ENCODE measurements at places on chromosomes 16 and 17.

DNA sequence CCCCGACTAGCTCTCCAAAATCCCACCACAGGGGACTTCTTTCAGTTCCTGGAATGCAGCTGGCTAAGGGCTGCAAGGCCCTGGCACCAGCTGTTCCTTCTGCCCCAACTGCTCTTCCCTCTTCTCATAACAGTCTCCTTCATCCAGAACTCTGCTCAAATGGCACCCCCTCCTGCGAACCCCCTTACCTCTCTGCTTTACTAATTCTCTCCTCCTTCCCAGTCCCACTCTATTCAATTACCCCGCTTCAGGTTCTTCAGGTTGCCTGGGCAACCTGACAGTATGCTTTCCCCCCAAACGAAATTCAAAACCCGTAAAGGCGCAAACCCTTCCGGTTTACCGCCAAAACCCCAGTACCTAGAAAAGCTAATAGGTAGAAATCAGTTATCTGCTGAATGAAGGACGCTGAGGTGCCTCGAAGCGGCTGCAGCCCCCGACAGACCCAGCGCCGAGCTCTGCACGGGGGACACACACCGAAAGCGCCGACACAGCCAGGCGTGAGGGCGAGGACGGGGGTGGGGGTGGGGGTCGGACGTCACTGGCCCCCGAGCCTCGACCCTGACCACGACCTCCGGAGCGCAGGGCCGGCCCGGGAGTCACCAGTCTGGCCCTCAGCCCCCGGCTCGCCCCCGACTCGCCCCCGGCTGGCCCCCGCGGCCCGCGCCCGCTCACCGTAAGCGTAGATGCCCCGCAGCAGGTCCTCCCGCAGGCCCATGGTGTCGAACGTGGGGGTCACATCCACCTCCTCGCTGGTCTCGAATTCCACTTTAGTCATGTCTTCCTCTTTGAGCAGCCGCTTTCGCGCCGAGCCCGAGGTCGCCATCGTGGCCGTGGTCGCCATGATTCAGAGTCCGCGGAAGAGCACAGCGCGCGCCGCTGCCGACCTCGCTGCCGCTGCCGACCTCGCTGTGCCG is 550 bp downstream of the EIF4A3 start:
- DNase-seq = no peak

GRCh38 chr16:8346294-8346693 is 244.0 kb downstream of the TMEM114 start:
- DNase-seq = no peak

- no peak for DNase-seq
Measured at GRCh38 chr17:60077672-60078519, 825 bp downstream of the HEATR6 start.

- DNase-seq = peak; percentile 79
Measured at GRCh38 chr17:31558748-31559583, 167.5 kb downstream of the RAB11FIP4 start.

DNA sequence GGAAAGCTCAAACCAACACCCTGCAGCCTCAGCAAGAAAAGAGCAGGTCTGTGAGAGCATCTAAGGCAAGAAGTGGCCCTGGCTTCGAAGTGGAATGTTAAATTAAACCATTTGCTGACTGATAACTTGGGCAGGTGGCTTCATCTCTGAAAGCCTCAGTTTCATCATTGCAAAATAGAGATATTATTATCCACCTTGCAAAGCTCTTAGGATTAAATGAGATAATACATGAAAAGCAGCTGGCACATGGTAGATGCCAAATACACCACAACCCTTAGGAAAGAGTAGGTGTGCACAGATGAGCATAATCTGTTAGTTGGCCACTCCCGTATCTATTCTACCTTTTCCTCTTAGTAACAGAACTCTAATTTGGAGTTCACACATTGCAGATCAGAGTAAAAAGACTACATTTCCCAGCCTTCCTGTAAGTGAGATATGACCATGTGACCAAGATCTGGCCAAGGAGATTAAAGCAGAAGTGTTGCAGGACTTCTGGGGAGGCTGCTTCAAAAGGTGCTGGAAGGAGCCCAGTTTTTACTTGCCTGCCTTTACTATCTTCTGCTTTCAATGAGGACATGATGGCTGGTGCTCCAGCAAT is 288.7 kb downstream of the SOX9 start:
- DNase-seq = no peak

GRCh38 chr16:4404967-4405696 is 11.3 kb downstream of the CORO7 start:
- no peak for DNase-seq

DNA sequence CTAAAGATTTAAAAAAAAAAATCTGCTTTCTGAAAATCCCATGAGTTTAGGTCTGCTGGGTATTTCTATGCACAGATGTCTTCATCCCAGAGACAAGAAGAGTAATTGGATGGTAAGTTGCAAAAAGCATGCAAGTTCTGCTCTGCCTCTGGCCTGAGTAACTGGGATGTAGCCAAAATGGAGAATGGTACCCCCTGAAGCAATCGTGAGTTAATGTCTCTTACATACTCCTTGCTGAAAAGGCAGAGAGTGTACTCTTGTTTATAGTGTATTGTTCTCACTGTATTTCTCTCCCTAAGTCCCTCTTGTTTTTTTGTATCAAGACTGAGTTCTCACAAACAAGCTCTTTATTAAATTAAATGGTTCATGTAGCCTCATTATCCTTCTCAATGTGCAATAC is 259.0 kb downstream of the IRX3 start:
- DNase-seq = no peak

DNA sequence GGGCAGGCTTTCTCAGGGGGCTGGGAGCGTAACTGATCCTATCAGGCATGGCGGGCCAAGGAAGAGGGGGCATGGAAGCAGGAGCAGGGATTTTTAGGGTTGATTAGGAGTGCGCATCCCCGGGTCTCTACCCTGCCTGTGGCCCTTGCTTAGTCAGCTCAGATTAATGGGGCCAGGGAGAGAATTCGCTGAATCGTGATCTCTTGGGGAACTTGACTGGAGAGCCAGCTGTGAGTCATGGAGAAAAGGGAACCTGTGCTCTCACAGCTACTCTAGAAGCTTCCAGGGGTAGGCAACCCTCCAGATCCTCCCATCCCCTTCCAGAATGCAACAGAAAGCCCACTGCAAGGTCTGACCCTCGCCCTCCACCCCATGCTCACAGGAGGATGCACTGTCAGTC is 3.6 kb downstream of the FOXN1 start:
- no peak for DNase-seq

All from C1 segment of cervical spinal cord (tissue), 14 donors.